Prostate gland (tissue), 2 donors: ENCODE measurements at places on chromosomes 4 and X. TPM values are rescaled to one million over a fixed set of nuclear protein-coding genes. Genes with fewer than 3 reads are reported as not detected.

DNA sequence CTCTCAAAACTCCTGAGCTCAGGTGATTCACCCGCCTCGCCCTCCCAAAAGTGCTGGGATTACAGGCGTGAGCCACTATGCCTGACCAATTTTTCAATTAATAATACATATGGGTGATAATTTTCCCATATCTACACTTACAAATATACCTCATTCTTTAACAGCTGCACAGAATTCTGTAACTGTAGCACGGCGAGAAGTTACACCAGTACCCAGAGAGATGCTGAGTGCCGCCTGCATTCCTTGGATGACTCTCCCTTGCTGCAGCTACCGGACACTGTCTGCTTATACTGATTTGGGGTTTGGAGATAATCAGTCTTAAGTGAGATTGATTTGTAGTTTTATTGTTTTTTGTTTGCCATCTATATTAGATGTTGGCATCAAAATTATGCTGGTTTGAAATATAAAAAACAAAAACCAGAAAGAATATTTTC lies 5.8 kb downstream of the TIFA start:
- DNase-seq, result no peak
- H3K36me3 ChIP-seq, result no peaks in the 10 kb centered on the region
- H3K27me3 ChIP-seq, result no peaks in the 10 kb centered on the region
- no peaks in the 10 kb centered on the region for H3K4me1 ChIP-seq
- no peak overlapping the region for H3K4me3 ChIP-seq
- no peak overlapping the region for H3K27ac ChIP-seq

- H3K36me3 ChIP-seq, result no peaks in the 10 kb centered on the region
- H3K4me1 ChIP-seq, result no peaks in the 10 kb centered on the region
- no peak overlapping the region for H3K4me3 ChIP-seq
- no peak for DNase-seq
- no peaks in the 10 kb centered on the region for H3K27me3 ChIP-seq
These were observed 81.4 kb downstream of the ANTXR2 start for GRCh38 chr4:79991601-79992000.

DNA sequence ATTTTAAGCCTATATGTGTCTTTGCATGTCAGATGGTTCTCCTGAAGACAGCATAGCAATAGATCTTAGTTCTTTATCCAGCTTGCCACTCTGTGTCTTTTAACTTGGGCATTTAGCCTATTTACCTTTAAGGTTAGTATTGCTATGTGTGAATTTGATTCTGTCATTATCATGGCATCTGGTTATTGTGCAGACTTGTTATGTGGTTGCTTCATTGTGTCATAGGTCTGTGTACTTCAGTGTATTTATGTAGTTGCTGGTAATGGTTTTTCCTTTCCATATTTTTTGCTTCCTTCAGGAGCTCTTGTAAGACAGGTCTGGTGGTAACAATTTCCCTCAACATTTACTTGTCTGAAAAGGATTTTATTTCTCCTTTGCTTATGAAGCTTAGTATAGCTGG lies 1443.5 kb downstream of the FAM133A start:
- no peak overlapping the region for H3K27ac ChIP-seq
- no peaks in the 10 kb centered on the region for H3K36me3 ChIP-seq
- H3K4me3 ChIP-seq, result no peak overlapping the region
- H3K27me3 ChIP-seq, result no peaks in the 10 kb centered on the region

Gene TRIM61
- 0.23 TPM for total RNA-seq

Gene SPANXA1
- not detected for total RNA-seq

GRCh38 chrX:139936259-139936658 lies 3.4 kb upstream of the ATP11C start:
- no peaks in the 10 kb centered on the region for H3K4me1 ChIP-seq
- DNase-seq, result no peak
- no peaks in the 10 kb centered on the region for H3K36me3 ChIP-seq
- H3K27ac ChIP-seq, result no peak overlapping the region

DNA sequence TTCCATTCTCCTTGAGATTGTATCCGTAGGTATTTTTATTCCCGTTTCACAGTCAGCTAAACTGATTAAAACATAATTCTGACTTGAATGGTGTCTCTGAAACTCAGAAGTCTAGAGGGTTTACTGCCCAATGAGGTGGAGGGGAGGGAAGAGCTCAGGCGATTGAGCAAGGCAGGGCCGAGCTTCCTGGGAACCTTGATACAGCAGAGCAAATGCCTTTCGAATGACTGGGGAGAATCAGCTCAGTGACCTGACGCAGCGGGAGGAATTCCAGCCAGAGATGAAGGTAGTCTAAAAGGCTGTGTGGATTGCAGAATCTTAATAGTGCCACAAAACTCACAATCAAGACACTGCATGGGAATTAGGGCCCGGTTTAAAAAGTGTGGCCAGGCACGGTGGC lies 233.6 kb downstream of the EVC2 start:
- H3K4me1 ChIP-seq, result no peaks in the 10 kb centered on the region
- H3K4me3 ChIP-seq, result no peak overlapping the region
- H3K27ac ChIP-seq, result no peak overlapping the region

DNA sequence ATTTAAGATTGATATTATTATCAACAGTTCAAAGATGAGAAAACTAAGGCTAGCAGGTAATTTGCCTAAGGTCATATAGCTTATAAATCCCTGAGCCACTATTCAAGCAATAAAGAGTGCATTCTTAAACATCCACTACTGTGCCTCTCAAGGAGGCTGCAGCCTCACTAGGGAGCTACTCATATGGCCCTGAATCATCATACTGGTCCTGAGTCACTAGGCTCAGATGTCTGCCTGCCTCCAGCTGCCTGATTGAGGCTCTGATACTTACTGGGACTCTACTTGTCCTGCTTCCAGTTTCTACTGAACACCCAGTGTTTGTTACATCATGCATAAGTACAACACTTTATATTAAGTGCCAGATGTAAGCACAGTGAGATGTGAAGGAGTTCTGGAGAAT lies 110.7 kb downstream of the AASDH start:
- H3K27ac ChIP-seq, result no peak overlapping the region
- DNase-seq, result no peak
- no peak overlapping the region for H3K4me3 ChIP-seq
- H3K27me3 ChIP-seq, result no peaks in the 10 kb centered on the region
- H3K36me3 ChIP-seq, result no peaks in the 10 kb centered on the region
- no peaks in the 10 kb centered on the region for H3K4me1 ChIP-seq

GRCh38 chrX:37846558-37846933 lies 825 bp downstream of the DYNLT3 start:
- H3K36me3 ChIP-seq, result no peaks in the 10 kb centered on the region
- H3K27me3 ChIP-seq, result no peaks in the 10 kb centered on the region
- H3K4me3 ChIP-seq, result peak overlapping the region; percentile 64
- no peak for DNase-seq
- peak overlapping the region; percentile 79 for H3K27ac ChIP-seq
- H3K4me1 ChIP-seq, result no peaks in the 10 kb centered on the region

Gene WWC2
- 44.1 TPM for total RNA-seq

- DNase-seq, result no peak
- no peak overlapping the region for H3K4me3 ChIP-seq
- H3K27ac ChIP-seq, result no peak overlapping the region
- H3K27me3 ChIP-seq, result no peaks in the 10 kb centered on the region
- H3K4me1 ChIP-seq, result no peaks in the 10 kb centered on the region
- no peaks in the 10 kb centered on the region for H3K36me3 ChIP-seq
These were observed 9.6 kb upstream of the PRDM8 start for GRCh38 chr4:80187677-80188076.

DNA sequence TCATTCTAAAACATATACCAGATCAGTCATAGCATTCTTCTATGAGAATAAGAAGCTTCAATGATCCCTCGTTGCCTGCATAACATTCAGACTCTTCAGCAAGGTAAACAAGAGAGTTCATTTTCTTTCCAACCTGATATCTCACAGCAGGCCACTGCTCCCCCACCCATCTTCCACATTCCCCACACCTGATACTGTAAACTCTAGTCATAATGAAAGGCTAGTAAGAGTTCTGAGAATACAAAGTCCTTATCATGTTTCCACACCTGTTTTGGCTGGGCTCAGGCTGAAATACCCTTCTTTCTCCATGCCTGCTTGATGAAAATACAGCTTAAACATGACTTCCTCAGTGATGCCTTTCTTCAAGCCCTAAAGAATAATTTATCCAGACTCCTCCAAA lies 2.3 kb upstream of the AASDH start:
- H3K27ac ChIP-seq, result no peak overlapping the region
- no peaks in the 10 kb centered on the region for H3K27me3 ChIP-seq
- H3K4me1 ChIP-seq, result no peaks in the 10 kb centered on the region
- DNase-seq, result no peak

GRCh38 chrX:140389331-140389730 lies 115.5 kb downstream of the SOX3 start:
- DNase-seq, result no peak
- H3K27me3 ChIP-seq, result no peaks in the 10 kb centered on the region
- no peaks in the 10 kb centered on the region for H3K36me3 ChIP-seq

Gene TRO
- total RNA-seq, result 24.3 TPM

Gene CXCL11
- not detected for total RNA-seq

Gene TLR1
- 7.4 TPM for total RNA-seq

Gene ARMCX4
- 16.6 TPM for total RNA-seq

DNA sequence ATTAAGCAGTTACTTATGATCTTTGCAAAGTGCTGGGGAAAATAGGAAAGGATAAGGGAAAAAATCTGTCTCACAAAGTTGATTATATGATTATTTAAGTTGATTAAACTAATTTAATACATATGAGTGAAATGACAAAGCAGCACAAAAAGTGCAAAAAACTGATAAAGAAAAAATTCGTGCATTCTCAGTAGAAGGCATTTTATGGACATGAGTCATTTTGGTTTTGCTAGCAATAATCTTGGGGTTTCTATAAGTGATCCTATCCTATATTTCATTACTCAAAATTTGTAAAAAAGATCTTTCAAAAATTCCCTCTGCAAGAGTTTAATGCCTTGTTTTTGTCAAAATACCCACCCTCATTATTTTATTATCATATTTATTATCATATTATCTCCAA lies 224.2 kb upstream of the ANXA10 start:
- DNase-seq, result no peak
- no peaks in the 10 kb centered on the region for H3K4me1 ChIP-seq
- no peak overlapping the region for H3K27ac ChIP-seq
- H3K36me3 ChIP-seq, result no peaks in the 10 kb centered on the region
- no peaks in the 10 kb centered on the region for H3K27me3 ChIP-seq

DNA sequence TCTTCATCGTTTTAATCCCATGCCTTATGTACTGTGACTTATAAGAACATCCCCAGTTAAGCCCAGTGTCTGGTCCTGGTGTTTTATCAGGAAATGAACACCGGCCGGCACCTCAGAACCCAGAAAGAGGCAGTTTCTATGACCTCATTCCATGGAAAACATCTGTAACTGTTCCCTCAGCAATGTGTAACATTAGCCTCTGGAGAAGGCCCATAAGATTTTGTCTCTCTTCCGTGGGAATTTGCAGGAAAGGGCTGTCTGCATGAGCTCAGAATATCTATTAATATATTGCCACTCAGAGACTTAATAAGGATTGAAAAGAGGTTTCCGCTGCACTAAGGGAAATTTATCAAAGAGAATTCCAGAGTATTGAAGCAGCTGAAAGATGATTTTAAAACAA lies 3.1 kb upstream of the TCEANC start:
- H3K4me1 ChIP-seq, result no peaks in the 10 kb centered on the region
- no peak overlapping the region for H3K4me3 ChIP-seq
- H3K36me3 ChIP-seq, result no peaks in the 10 kb centered on the region
- H3K27ac ChIP-seq, result no peak overlapping the region

DNA sequence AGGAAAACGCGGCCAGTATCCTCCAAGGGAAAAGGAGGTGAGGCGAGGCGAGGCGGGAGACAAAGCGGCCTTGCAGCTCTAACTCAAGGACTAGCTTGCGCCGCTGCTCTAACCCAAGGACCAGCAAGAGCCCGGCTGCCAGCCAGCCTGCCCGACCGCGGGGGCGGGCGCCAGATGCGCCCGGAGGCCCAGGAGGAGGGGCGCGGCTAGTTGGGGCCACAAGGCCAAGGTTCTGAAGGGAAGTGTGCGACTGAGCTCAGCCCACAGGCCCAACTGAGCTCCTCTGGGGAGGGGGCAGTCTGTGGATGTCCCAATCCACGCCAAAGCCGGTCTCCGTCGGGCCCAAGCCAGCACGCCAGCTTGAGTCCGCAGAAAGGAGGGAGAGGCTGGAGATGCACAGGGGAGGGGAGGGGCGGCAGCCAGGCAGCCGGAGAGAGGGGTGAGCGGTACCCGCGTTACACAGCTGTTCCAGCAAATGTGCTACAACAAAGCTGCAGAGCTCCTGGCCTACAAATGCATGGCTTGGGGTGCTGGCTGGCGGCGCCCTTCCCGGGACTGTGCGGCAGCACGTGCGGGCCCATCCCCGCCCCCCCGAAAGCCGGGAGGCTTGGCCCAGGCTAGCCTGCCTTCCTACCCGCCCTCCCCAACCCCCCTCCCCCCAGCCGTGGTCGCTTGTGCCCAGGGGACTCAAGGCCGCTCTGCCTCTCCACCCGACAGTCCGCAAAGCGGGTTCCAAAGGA lies 637 bp downstream of the AMER1 start:
- DNase-seq, result peak; percentile 9
- H3K4me1 ChIP-seq, result no peaks in the 10 kb centered on the region
- H3K4me3 ChIP-seq, result peak overlapping the region; percentile 55

DNA sequence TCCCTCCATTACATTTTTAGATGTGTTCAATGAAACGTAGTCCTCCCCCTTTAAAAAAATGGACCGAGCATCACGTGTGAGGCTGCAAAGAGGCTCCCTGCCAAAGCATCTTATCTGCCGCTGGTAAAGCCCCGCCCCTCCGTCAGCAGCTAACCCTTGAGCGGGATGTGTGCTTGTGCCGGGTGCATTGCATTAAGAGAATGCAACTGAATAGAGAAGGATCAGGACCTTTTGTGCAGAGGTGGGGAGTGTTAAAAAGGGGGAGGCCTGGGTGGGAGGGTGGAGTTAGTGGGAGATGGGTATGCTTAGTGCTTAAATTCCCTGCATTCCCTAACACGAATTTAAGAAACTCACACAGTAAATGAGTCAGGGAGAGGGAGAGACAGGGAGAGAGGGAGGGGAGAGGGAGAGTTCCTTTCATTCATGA lies 66.0 kb downstream of the TBL1X start:
- no peaks in the 10 kb centered on the region for H3K27me3 ChIP-seq
- no peak overlapping the region for H3K27ac ChIP-seq
- DNase-seq, result peak; percentile 6
- H3K36me3 ChIP-seq, result no peaks in the 10 kb centered on the region
- no peak overlapping the region for H3K4me3 ChIP-seq

- H3K4me1 ChIP-seq, result no peaks in the 10 kb centered on the region
- H3K36me3 ChIP-seq, result no peaks in the 10 kb centered on the region
- no peaks in the 10 kb centered on the region for H3K27me3 ChIP-seq
- DNase-seq, result no peak
- no peak overlapping the region for H3K4me3 ChIP-seq
These were observed 73.7 kb upstream of the GALNT7 start for GRCh38 chr4:173094739-173095421.

DNA sequence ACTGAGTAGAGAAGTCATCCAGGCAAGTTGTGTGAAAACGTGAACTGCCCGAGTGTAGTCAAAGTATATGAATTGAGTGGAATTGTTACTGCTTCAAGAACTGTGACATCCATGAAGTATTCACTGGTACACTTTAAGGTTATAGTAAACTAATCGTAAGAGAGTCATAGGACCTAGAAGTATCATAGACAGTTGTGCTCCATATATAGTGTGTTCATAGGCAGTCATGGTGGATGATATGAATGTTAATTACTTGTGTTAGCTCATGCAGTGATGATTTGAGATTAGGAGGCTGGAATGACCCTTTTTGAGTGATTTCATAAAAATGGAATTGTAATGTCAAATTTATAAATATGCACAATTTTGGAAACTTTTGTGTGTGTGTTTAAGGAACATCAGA lies 81.3 kb upstream of the TLR2 start:
- no peaks in the 10 kb centered on the region for H3K36me3 ChIP-seq
- H3K27me3 ChIP-seq, result no peaks in the 10 kb centered on the region
- no peak overlapping the region for H3K27ac ChIP-seq
- no peak for DNase-seq
- no peak overlapping the region for H3K4me3 ChIP-seq

GRCh38 chrX:19897091-19897490 lies 9.7 kb upstream of the SH3KBP1 start:
- H3K4me3 ChIP-seq, result no peak overlapping the region
- H3K27me3 ChIP-seq, result no peaks in the 10 kb centered on the region
- DNase-seq, result no peak
- no peaks in the 10 kb centered on the region for H3K4me1 ChIP-seq
- H3K36me3 ChIP-seq, result no peaks in the 10 kb centered on the region
